SJCRH30 (cell line): ENCODE measurements at places on chromosomes 3 and 15.
A peak's percentile ranks its signal among the peaks of the same experiment; 100 is the strongest.

DNA sequence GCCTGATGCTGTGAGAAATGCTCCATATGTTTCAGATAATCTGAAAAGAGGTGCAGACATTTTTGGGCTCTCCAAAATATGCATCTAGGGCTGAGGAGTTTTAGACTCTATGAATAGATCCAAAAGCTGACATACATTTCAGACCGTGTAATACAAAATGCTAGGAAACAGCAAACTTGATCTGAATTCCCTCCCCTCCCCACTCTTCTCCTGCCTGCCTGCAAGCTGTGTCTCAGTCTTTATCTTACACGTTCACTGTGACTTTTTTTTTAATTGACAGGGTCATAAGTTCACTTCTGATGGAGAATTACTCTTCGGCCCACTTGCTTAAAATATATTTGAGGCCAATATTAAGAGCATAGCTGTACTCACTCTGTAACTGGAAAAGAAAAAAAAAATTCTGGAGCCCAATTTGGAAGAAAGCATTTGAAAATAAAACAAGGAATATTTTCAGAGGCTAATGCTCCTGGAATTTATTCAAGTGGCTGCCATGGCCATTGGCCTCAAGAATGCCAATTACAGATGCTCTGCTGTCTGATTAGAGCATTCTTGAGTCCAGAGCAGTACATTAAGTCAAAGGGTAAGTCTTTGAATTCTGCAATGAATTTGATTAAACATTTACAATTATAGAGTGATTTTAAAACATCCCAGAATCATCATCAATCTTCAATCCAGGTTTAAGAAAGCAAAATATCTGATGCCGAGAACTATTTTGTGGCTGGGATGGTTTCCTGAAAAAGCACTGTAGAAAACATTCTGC is 146.2 kb upstream of the SEMA6D start:
- DNase-seq: no peak

DNA sequence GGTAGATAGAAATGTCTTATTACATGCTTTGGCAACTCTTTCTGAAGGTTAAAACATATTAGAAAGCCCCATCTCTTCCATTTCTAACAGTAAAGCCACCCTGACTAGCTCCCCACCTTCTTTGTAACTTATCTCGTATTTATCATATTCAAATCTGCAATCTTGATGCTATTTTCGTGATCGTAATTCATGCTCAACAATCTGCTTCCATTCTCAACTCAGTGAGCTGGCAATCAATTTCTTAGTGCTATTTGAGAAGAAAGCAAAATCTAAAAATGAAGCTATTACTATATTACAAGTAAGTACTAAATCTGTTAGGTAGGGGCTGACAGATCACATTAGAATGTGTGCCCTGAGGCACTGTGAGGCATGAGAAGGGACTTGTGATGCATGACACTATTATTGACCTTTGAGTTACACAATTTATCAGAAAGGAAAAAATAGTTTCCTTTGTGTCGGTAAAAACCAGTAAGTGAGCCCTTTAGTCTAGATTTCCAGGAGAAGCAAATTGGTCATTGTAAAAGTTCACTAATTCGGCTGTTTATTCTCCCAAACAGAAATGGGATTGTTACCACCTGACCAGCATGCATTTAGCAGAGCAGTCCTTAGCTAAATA is 379.7 kb upstream of the CNTN6 start:
- peak; percentile 24 for DNase-seq

DNA sequence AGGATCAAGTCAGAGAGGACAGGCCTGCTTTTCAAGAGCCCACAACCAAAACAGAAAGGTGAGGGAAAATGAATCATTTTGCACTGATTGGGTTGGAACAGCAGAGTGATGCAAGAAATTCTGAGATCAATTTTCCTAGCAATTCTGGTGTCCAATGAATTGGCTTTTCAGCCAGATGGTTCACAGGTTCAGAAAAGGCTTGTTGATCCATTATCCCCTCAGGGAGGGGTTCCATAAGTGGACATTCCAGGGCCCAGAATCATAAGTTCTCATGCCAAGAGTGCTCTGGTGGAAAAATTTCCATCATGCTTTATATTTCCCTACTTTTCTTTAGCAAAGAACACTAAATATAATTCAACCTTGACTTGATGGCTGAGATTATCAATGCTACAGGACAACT is 16.2 kb downstream of the RBP2 start:
- no peak for DNase-seq

DNA sequence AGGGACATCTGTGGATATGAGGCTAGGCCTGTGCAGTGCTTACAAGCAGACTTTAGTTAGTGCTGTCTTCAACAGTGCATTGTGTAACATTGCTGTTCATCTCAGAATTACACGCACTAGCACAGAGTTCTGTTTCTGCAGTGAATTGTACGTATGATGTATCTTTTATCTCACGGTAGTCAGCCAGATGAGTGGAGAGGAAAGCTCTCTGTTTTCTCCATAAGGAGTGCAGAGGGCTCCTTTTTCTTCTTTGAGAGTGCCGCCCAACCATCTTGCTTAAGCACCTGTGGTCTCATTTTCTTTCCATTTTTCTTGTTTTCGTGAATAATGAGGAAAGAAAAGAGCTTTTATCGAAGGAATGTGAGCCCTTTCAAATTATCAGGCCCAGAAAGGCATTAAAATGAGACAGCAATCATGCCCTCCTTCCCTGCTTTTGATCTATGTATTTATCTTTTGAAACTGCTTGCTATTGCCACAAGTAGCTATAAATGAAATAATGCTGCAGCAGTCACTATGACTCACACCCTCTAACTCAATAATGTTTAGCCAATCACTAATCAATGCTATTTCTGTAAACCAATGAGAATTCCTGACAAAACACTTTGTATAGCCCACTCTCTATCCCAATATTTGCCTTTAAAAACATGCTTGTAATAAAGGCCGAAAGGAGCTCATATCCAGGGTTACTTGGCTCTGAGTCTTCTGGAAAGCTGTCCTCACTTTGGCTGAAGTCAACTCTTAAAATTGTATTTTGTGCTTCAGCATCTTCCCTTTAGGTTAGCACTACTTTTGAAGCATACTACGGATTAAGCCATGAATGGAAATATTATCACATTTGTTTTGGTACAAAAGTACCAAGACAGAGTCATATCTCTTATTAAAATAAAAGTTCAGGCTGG is 226.0 kb upstream of the P2RY1 start:
- no peak for DNase-seq

DNA sequence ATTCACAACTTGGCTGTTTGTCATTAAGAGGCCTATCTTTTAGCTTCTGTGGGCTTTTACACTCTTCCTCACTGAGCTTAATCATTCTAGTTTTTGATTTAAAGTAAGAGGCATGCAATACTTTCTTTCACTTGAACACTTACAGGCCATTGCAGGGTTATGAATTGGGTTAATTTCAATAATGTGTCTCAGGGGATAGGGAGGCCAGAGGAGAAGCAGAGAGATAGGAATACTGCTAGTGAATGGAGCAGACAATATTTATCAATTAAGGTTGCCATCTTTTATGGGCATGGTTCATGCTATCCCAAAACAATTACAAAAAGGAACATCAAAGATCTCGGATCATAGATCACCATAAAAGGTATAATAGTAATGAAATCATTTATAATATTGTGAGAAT is 189.8 kb downstream of the EPHA3 start:
- no peak for DNase-seq

DNA sequence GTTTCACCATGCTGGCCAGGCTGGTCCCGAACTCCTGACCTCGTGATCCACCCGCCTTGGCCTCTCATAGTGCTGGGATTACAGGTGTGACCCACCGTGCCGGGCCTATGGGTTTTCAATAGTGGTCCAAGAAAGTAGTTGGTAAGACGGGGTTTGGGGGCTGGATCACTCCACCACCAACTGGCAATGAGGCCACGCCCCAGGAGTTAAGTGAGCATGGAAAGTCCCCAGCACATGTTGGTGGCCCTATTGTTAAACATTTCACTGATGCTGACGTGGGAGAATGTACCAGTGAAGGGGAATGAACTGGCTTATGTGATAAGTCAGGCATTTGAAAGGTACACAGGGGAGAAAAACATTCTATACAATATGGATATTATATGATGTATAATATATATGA is 80.4 kb downstream of the CHRD start:
- DNase-seq: no peak

GRCh38 chr3:195163719-195164572 is 107.0 kb downstream of the XXYLT1 start:
- DNase-seq: no peak

DNA sequence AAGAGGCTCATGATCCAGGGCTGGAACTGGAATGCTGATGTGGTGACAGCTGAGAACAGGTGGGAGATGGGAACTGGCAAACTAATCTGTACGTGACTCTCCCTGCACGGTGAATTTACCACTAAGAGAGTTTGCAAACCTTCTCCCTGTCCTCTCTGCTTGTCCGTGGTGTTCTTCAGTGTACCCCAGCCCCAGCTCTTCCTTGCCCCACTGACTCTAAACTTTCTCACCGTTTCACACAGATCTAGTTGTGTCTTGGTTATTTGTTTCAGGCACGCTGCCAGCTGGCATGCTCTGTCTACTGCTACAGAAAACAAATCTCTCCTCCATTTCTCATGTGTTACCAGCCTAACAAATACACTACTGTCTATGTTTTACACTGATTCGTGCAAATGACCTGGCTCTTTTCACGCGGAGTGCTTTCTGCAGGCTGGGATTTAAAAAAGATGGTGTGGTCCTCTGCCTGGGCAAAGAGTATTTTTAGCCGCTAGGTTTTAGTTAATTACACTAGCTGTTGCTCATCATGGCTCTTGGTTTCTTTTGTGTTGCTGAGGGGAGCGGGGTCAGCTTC is 192.7 kb upstream of the LRIG1 start:
- peak; percentile 87 for DNase-seq

GRCh38 chr3:148420242-148420641 is 277.5 kb upstream of the AGTR1 start:
- DNase-seq: no peak

DNA sequence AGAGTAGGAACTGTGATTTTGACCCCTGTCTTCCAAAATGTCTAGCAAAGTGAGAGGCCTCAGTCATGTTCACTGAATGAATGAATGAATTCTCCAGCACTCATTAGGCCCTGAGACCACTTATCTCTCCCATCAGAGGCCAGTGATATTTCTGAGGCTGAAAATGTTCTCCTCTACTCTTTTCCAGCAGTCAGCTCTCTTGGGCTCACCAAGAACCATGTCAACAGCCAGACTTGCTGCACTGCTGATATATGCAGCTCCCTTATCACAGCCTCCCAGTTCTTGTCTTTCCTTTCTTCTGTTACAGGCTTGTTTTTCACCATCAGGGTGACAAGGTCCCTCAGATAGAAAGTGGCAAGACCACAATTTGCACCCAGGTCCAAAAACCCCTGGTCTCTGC is 28.7 kb upstream of the MFSD1 start:
- DNase-seq: no peak

DNA sequence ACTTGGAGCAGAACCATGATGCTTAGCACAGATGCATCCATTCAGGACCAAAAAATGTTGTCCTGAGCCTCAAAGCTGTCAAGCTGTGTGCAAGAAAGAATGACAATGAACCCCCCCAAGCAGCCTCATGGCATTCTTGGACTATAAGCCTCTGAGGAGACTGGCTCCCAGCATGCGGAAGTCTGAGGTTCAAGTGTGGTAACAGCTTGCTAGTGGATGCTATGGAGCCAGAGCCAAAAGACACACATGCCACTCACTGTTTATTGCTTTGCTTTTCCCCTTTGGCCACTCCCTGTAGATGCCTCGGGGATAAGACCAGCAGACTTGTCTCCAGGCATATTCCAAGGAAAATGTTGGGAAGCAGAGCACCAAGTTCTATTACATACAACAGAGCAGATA is 38.2 kb upstream of the SNRK start:
- no peak for DNase-seq

DNA sequence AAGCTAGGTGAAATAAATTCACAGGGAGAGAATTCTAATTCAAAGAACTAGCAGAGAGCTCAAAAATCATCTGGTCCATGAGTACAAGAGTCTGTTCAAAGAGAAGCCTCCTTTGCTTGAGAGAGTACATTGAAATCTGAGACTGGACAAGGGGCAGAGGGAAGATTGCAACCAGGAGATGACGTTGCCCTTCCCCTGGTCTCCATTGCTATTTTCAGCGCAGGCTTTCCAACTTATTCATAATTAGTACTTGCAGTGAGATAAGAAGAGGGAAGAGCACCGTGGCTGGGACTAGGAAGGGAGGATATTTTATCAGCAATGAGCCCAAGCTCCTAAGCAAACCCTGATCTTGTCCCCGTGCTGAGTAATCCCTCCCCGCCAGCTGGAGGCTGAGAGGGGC is 251.8 kb upstream of the RORA start:
- no peak for DNase-seq

DNA sequence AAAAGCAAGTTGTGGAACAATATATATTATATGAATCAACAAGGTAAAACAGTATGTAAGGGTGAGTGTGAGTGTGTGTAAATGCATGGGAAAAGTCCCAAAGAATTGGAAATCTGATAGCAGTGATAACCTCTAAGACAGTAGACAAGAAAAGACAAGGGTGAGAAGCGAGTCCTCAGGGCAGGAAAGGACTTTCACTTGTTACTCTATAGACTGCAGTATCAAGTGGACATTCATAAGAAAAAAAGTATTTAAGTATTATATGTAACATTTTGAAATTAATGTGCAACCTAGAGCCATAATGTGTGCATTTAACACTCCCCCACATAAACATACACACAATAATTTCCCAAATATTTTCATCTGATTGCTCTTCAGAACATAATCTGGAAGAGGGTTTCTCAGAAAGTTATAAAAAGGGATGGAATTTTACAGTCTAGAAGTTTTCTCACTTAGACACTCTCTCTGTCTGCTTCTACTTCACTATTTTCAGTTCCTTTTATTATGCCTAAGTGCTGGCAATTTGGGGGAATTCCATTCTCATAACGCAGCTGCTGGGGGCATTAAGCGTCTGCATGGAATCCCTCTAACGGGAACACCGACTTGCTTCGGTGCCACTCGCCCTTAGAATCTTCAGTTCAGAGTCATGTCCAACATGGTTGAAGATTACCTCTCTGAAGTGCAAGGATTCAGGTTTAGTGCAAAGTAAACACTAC is 50.0 kb upstream of the CDIN1 start:
- DNase-seq: no peak

DNA sequence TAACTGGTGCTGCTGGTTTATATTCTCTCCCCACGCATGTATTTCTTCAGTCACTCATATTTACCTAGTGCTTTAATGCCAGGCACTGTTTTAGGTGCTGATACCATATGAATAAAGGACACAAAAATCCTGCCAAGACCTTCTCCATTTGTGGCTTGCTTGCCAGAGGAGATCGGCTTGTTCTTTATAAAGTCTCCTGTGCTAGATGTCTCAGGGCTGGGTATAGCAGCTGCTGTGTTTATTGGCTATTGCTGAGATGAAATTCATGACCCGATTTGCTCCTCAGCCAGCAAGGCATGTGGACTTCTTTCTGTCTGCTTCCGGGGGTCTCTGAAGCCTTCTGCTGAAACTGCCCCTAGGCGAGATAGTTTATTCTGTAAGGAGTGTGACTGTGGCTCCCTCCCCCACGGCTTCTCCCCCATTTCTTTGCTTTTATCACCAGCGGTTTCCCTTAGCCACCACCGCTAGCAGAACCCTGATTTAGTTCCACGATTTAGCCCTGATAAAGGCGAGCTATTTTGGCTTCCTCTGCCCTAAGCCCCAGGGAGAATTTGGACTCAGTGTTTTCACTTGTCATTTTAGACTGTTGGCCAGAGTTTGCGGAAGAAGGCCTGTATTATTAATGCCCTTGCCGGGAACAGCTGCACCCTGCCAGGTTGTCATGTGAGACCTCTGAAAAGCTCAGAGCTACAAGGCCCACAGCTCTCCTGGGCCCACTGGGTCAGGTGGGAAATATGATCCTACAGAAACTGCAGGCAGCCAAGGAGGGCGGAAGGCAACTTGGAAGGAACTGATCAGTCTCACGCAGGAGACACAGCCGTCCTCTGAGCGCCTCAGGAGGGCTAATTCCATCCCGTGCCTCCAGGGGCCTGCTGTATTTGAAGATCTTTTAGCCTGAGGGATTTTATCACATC is 46.8 kb downstream of the ST6GAL1 start:
- DNase-seq: peak; percentile 88
